Stimulated activated CD4-positive, alpha-beta T cell treated with anti-CD3 and anti-CD28 coated beads, TNF-alpha, amount 100 ng/mL, for 24 hours (primary cell): ENCODE measurements at places on chromosomes 5 and 9.

GRCh38 chr5:31459594-31459993 is 72.3 kb downstream of the DROSHA start:
- DNase-seq: no peak

DNA sequence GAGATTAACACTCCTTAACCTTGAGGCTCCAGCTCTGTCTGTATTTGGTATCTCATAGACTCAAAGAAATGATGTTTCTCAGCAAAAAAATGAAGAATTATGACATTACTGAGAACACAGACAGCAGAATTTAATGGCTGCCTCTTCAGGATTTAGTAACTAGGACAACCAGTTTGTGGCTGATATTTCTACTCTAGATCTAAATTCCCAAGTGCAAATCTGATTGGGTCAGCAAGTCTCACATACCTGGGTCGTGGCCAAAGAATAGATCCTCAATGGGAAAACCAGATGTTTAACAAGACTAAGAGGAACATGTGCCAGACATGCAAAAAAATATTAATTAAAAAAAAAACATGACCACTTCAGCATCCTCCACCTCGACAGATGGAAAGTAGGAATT is 608.9 kb downstream of the DTWD2 start:
- DNase-seq: no peak

DNA sequence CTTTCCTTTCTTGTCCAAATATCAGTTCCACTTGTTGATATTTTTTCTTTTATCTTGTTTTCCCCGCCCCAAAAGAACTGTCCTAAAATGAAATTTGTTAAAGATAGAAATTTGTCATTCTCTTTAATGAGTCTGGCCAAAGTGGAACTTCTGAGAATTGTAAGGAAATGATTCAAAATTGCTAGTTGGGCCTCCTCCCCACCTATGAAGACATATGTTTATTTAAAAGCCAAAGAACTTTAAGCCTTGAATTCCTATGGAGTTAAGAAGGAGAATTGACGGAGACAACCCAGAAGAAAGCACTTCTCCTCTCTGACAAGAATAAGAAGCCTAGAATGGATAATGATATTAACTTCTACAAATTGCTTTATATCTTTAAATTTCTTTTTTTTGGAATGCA is 59.1 kb upstream of the ALDH1A1 start:
- DNase-seq: no peak

GRCh38 chr5:159083548-159084452 is 15.9 kb downstream of the EBF1 start:
- no peak for DNase-seq

GRCh38 chr9:111914749-111915424 is 18.3 kb downstream of the UGCG start:
- DNase-seq: no peak

DNA sequence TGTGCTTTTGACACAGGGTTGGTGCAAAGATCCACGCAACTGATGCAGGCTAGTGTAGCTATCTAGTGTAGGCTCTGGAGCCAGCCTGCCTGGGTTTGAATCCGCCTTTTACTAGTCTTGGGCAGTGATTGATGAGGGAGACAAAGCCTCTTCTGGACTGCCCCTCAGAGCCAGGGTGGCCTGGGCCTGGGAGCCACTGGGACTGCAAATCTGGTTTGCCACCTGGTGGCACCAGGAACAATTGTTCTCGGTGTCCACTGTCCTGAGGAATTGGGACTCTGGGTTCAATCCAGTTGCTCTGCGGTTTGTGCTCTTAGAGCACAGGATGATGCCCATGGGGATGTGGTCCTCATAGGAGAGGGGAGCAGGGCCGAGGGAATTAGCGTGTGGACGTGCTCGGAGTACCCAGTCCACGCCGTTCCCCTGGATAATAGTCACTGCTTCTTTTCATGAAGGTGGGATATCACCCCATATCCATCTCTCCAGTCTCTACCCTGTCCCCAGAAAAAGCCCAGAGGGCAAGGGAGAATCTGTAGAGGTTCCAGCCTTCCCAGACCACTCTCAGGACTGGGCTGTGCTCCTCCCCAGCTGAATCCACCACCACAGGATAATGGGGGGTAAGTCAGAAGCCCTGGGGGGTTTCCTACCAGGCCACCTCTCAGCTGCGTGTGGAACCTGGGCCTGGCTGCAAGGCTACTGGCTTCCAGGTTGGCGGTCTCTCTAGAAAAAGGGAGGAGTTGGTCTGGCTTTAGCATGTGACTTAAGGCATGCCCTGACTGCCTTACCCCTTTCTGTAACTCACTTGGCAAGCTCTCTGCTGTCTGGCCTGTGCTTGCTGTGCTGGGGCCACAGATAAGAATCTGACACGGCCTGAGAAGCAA is 1.9 kb downstream of the B4GALT7 start:
- DNase-seq: no peak

DNA sequence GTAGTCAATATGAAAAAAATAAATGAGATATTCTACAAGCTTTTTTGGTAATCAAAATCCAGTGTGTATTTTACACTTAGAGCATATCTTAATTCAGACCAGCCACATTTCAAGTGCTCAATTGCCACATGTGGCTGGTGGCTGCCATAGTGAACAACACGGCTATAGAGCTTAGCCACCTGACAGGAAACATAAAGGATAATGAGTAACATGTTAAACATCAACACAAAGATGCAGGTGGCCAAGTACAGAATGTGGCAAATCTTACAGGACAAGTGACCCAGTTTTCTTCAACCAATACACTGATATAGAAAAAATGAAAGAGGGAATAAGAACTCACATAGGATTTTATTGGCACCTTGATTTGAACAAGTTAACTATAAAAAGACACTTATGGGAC is 61.4 kb downstream of the KIF24 start:
- DNase-seq: no peak

- no peak for DNase-seq
These were observed 440.6 kb downstream of the CETN3 start for GRCh38 chr5:89968958-89969381.

GRCh38 chr9:136784997-136785361 is 6.2 kb upstream of the TMEM141 start:
- DNase-seq: no peak

- no peak for DNase-seq
These were observed 220.2 kb upstream of the CLINT1 start for GRCh38 chr5:158079097-158079496.

GRCh38 chr5:134374232-134374631 is 2.9 kb downstream of the UBE2B start:
- DNase-seq: no peak

GRCh38 chr9:95010431-95010838 is 283.9 kb downstream of the AOPEP start:
- DNase-seq: no peak

GRCh38 chr9:71719088-71719487 is 49.2 kb downstream of the CEMIP2 start:
- DNase-seq: no peak

DNA sequence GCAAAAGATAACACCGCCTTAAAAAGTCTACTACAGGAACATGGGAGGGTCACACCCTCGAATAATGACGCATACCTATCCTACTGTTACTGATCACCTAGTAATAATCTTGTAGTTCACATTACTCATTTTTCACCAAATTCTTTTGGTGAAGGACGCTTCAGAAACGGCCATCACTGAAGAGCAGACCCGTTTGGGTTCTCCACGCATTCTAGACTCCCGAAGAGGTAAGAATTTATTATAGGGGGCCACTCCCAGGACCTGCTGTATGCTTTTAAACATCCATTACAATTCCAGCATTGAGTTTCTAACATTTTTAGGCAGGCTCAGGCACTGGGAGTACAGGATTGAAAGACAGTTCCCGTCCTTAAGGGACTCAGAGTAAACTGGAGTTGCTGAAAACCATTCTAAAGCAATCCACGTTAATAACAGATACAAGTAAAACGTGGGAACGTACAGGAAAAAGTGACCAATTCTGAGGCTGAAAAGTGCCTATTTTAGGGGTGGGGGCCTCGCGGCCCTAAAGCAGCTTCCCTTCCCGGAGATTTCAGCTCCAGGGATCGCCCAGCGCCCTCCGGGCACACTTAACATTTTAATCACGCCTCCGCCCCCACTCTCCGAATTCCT is at the start of gene FER:
FER (plus strand) TSS at position 124 of the 627 bp plus-strand sequence. CDS start 50,286 bp downstream, outside the sequence.
- peak; percentile 10 for DNase-seq

- no peak for DNase-seq
These were observed 7.3 kb upstream of the ARL15 start for GRCh38 chr5:54317511-54318260.

GRCh38 chr5:123297866-123298265 is 125.3 kb downstream of the CEP120 start:
- DNase-seq: no peak

- DNase-seq: no peak
These were observed 809.8 kb upstream of the NUDT12 start for GRCh38 chr5:104372376-104372775.

DNA sequence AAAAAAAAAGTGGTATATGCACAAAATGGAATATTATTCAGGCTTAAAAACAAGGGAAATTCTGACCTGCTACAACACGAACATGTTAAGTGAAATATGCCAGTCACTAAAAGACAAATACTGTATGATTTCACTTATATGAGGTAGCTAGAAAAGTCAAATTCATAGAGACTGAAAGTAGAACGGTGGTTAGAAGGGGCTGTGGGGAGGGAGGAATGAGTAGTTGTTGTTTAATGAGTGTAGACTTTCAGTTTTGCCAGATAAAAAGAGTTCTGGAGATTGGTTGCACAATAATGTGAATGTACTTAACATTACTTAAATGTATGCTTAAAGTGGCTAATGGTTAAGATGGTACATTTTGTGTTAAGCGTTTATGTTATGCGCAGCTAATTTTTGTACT is 79.5 kb upstream of the IL12B start:
- DNase-seq: peak; percentile 26

GRCh38 chr9:112063151-112063550 is 111.9 kb downstream of the SUSD1 start:
- no peak for DNase-seq

DNA sequence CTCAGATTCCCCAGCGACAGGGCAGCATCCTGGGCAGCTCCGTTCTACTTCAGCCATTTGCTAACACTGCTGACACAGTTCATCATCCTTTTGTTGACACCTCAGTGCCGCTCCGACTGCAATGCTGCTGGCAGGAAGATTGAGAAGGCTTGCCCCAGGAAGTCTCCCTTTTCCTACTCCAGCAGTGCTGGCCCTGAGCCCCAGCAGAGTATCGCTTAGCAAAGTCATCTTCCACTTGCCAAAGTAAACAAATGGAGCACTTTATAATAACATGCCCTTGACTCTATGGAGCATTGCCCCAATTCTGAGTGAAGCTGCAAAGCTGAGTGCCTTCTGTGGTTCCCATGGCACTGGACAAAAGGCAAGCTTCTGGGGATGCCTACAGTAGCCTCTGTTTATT is 32.2 kb downstream of the PRLR start:
- DNase-seq: no peak

GRCh38 chr9:95434116-95435073 is 82.4 kb downstream of the PTCH1 start:
- no peak for DNase-seq

GRCh38 chr9:6692433-6692832 is 46.9 kb upstream of the GLDC start:
- no peak for DNase-seq

DNA sequence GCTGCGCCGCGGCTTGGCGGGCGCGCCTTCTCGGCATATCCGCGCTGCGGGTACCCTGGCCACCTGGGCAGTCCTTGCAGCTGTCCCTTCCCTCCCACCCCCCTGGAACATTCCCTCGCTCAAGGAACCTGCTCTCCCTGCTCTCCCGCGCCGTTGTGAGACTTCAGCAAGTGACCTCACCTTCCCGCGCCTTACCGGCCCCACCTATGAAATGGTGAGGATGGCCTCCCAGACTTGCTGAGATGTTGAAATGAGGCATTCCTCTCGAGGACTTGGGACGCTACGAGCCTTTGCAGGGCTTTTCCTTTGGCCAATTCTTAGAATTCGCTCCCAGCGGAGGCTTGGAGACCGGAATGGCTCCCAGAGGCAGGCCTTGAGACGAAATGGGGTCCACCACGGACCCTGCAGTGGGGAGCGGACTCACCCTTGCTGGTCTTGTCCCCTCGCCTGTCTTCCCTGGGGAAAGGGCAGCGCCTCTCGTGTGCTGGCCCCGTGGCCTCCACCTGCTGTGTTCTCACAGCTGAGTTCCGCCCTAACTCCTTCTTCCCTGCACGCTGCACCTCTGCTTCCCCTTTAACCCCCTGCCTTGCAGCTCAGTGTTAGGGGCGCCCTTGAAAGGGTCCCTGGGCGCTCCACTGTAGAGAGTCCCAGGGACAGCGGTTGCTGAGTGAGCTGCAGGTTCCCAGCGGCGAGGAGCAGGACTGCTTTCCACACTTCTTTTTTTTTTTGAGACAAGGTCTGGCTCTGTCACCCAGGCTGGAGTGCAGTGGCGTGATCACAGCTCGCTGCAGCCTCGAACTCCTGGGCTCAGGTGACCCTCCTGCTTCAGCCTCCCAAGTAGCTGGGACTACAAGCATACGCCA is 907 bp downstream of the HMCN2 start:
- no peak for DNase-seq

DNA sequence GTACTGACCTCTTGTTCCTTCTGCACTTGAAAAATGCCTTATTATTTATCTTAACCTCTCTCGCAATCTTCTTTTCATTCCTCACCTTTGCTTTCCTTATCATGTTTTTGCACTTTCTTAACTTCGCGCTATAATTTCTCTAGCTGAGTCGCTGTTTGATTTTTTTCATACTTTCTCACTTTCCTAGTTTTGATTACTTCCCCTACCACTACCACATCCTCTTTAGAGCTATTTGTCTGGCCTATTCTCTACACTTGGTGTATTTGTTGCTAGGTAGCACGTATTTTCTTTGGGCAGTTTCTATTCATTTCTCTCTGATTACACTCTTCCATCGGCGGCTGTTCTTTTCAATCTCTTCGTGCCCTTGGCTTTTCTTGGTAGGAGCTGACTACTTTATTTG is 611.8 kb downstream of the BNC2 start:
- DNase-seq: no peak

DNA sequence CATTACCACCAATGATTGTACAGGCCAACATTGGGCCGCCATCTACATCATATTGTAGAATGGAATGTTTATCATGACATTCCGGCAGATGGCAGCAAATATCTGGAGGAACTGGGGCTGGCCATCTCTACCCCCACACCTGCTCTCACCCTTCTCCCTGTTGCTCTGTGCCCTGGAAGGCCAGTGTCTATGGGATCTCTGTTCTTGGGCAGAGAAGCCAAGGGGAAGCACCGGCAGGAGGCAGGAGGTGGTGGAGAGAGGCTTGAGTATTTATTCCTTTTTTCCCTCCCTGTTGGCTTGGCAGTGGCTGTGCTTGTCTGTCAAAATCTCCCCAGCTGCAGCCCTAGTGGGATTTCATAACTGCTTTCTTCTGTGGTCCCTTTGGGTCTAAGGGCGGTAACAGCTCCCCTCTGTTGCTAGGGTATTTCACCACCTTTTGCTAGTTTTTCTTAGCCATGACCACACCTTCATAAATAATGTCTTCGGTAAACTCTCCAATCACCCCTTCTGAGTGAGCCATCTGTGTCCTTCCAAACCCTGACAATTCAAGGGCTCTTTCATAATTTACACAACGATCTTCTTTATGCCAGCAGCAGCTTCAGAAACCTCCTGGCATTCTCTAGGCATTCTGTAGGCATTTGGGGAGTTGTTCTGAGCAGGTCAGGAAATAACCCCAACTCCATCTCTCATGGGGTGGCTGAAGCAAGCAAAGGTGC is 225.8 kb downstream of the MELK start:
- DNase-seq: no peak
